NCI-H1436 treated with DMSO at 0.1 percent for 48 hours (cell line): ENCODE measurements at places on chromosomes 5 and 9.

GRCh38 chr5:72160329-72160728 is 53.1 kb downstream of the MAP1B start:
- DNase-seq = no peak

- no peak for DNase-seq
Measured at GRCh38 chr5:43780586-43780985, 177.6 kb downstream of the NNT start.

- DNase-seq = no peak
Measured at GRCh38 chr5:150347451-150347850, 10.0 kb upstream of the TCOF1 start.

DNA sequence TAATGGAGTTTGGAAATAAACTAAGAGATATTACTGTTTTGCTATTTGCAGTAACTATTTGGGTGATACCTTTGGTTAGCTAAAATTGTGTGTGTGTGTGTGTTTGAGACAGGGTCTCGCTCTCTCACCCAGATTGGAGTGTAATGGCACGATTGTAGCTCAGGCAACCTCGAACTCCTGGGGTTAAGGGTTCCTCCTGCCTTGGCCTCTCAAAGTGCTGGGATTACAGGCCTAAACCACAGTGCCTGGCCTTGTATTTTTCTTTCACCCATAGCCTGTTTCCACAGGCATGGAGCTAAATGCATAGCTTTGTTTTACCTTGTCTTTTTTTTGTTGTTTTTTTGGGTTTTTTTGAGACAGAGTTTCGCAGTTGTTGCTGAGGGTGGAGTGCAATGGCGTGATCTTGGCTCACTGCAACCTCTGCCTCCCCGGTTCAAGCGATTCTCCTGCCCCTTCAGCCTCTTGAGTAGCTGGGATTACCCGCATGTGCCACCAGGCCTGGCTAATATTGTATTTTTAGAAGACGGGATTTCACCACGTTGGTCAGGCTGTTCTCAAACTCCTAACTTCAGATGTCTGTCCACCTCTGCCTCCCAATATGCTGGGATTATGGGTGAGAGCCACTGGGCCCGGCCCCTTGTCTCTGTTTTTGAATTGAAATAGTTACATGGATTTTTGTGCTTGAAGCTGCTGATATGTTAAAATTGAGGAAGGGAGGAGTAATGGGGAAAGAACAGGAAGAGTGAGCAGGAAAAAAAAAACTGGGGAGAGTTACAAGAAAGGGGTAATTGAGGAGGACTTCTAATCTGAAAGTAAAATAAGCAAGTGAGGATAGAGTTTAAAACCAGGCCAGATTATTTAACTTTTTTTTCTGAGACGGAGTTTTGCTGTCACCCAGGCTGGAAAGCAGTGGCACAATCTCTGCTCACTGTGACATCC is 5.7 kb downstream of the GPBP1 start:
- DNase-seq = no peak

GRCh38 chr5:59460368-59461153 is 433.0 kb downstream of the PDE4D start:
- DNase-seq = no peak

GRCh38 chr9:124626276-124626675 is 119.1 kb upstream of the NR5A1 start:
- no peak for DNase-seq

GRCh38 chr5:94893412-94894135 is 275.1 kb downstream of the SLF1 start:
- no peak for DNase-seq

GRCh38 chr5:17343675-17344074 is 126.2 kb downstream of the BASP1 start:
- no peak for DNase-seq

DNA sequence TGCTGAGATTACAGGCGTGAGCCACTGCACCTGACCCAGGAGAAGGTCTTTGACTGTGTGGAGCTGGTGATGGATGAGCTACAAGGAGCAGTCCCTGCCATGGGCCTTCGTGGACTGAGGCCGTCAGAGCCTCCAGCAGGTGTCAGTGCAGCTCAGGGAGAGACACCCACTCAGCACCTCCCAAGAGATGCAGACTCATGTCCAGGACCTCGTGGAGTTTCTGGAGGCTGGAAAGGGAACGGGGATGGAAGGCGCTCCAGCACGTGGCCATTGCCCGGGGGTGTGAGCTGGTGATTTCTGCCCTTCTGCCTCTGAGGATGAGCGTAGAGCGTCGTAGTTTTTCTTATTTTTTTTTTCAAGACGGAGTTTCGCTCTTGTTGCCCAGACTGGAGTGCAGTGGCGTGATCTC is 9.5 kb downstream of the TOR4A start:
- no peak for DNase-seq

GRCh38 chr5:31730139-31730538 is 91.2 kb downstream of the PDZD2 start:
- no peak for DNase-seq

DNA sequence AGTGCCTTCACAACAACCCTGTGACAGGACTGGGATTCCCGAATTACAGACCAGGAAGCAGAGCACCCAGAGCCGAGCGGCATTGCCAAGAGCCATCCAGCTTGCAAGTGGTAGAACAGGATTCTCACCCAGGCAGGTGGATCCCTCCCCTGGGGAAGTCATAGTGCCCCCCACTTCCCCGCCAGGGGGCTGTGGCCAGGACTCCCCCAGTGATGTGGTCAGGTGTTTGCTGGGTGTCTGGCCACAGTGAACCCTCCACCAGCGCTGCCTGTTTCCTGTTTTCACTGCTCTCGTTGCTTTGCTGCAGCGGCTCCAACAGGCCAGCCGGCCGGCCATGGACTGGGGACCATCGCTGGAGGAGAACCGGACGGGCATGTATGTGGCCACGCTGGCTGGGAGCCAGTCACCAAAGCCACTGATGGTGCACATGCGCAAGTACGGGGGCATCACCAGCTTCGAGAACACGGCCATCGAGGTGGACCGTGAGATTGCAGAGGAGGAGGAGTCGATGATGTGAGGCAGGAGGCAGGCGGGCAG is 19.3 kb downstream of the SLC6A7 start:
- DNase-seq = no peak

DNA sequence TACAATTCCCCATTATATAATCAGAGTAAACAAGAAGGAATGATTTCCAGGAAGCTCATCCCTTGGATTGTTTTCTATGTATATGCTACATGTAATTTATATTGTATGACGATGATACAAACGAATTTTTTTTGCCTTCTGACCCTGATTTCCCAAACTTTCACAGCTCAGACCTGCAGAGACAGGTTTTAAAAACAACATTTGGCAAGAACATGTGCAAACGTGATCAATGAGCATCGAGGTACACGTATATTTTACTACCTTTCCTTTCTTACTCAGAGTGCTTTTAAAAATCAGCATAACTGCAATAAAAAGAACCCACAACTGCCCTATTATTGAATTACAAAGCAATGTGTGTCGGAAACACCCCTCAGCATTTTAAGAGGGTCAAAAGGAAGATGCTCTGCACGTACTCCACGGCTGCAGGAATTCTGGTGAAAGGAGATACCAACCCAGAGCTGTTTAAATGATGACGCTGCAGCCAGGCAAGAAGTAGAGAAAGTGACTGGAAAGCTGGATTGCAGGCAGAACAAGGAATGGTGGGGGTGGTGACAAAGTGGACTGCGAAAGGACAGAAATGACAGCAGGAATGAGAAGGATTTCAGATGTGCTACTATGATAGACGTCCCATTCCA is 533.5 kb downstream of the RAB3C start:
- no peak for DNase-seq

GRCh38 chr5:76757049-76757448 is 41.1 kb downstream of the F2R start:
- DNase-seq = no peak

DNA sequence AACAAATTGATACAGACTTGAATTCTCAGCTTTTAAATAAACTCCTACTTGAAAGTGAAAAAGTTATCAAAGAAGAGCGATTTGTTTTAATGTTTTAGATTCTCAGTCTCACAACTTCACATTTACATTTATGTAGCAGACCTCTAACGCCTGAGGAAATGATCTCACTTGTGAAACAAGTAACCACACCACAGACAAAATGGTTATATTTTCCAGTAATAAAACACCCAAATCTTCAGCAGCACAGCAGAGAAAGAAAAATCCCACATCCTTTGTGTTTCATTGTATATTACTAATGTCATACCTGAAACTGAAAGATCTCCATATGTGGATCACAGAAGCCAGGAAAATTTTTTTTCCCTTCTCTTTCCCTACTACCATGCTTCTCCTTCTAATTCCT is 29.8 kb upstream of the GZMA start:
- no peak for DNase-seq

GRCh38 chr5:8517456-8517855 is 648.5 kb downstream of the MTRR start:
- DNase-seq = no peak

DNA sequence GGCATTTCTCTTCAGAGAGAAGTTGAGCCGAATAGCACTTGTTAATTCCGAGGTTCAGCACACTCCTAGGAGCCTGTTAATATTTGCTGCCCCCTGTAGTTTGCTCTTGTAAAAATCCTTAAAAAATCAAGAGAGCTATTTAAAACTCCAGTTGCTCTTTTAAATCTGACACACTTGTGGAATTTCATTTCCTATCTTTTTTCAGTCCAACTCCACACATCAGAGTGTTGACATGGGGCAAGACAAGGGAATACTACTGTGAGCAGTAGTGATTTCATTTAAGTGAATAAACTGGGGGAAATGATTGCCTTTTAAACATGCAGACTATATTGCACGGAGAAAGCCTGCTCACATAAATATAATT is 1096.3 kb upstream of the DMAC1 start:
- DNase-seq = peak; percentile 52
